ENCODE measurements at places on chromosomes 2 and 18. TPM values are rescaled to one million over a fixed set of nuclear protein-coding genes. Genes with fewer than 3 reads are reported as not detected.

- DNase-seq, result no peak
Measured at GRCh38 chr2:207275779-207276178, 110.0 kb upstream of the KLF7 start.

DNA sequence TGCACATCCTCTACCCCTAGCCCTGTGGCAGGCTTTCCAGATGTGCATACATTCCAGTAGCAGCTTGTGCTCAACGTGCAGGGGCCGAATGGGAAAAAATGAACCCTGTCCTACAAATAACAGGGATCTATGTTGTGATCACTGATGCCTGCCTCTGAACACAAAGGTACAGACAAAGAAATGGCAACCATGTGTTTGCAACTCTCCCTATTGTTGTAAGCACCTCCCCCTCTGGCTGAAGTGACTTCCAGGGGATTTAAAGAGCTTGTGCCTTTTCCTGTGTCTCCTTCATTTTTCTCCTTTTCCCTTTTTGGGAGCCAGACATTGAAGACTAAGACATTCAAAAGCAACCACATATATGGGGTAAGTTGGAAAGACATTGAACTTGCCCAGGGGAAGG lies 21.6 kb downstream of the ARHGAP25 start:
- DNase-seq, result no peak

DNA sequence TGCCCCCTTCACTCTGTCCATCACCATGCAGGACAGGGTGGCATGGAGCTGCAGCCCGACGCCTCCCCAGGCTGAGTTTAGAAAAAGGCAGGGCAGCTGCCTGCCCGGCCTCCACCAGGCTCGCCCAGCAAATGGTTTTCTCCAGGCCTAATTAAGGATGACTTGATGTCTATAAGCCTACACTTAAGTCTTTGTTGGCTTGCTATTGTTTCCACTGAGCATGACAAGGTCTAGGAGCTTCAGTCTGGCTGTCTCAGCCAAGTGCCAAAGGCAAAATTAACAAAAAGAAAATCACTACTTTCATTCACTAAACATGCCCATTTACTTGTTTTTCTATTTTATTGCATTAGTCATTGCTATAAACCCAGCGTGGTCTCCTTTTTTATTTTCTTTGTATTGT lies 372.2 kb downstream of the INSIG2 start:
- DNase-seq, result no peak

- DNase-seq, result no peak
Measured at GRCh38 chr2:183248866-183249567, 124.8 kb downstream of the NUP35 start.

GRCh38 chr2:9410108-9410507 lies 13.2 kb downstream of the ITGB1BP1 start:
- DNase-seq, result no peak

- DNase-seq, result no peak
Measured at GRCh38 chr2:159661286-159661685, 44.9 kb upstream of the BAZ2B start.

- DNase-seq, result no peak
Measured at GRCh38 chr2:239787538-239788050, 237.5 kb downstream of the NDUFA10 start.

DNA sequence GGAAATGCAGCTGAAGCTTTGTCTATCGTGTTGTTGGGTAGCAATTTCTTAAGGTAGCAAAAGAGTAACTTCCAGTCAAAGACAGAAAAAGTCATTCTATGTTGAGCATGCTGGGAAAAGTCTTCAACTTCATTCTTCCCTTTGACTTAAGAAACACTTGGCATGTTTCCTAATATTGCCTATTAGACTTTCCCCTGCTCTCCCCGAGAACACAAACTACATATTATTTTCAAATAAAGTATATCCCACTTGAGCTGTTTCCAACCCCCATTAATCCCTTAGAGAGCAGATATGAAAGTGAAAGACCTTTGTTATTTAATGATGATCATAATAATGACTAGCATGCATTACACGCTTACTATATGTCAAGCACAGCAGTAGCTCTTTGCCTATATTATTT lies 136.0 kb upstream of the SPOPL start:
- DNase-seq, result no peak

DNA sequence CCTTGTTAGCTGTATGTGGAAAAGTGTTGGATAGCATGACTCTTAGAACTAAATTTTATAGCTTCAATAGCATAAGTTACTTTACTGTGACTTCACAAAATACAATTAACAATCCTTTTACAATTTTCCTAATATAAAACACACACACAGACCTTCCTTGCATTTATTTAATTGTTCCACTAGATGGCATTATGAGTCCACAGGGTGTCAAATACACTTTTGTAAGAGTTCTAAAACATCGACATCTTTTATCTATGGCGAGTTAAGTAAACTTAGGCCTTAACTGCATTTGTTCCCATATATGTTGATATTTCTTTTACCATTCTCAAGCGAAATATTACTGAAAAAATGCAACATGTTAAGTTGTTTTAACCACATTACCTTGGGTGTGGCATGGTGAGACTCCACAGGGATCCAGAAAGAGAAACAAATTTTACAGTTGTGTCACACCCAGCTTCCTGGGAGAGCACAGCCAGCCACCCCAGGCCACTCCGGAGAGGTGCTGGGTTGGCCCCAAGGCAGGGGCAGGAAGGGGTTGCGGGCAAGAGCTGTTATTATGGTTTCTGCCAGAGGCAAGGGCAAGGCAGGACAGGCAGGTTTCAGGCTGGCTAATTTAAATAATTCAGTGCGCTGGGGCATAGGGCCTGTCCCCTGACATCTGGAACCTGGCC lies 312.4 kb upstream of the MC4R start:
- no peak for DNase-seq

- DNase-seq, result no peak
Measured at GRCh38 chr2:209773377-209773776, 1.7 kb downstream of the UNC80 start.

DNA sequence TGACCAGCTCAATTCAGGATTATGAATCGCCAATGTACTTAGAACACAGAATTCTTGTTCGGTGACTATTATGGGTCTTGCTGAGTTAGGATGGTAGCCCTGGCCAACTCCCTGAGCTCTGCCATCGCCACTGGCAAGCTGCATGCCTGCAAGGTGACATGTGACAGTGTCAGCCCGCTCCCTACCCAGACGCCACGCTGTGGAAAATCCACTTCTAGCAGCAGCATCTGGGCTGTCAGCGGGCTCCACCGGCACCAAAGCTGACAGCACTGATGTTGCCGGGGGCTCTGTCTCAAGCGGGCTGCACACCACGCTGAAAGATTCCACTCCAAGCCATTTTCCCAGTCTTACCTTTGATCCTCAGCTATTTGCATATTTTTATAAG lies 100.7 kb downstream of the MYT1L start:
- DNase-seq, result no peak

GRCh38 chr2:225488743-225489142 lies 89.2 kb downstream of the NYAP2 start:
- DNase-seq, result no peak

TRAF3IP1 gene
- total RNA-seq, result 10.6 TPM

CRYBA2 gene
- total RNA-seq, result not detected

MROH2A gene
- not detected for total RNA-seq

GNLY gene
- total RNA-seq, result 599 TPM

IL18R1 gene
- 219 TPM for total RNA-seq

SULT1C2 gene
- not detected for total RNA-seq

CHRND gene
- not detected for total RNA-seq

ASPRV1 gene
- 0.55 TPM for total RNA-seq
